ENCODE measurements at places on chromosomes 3 and 15. TPM values are rescaled to one million over a fixed set of nuclear protein-coding genes. Genes with fewer than 3 reads are reported as not detected.

Gene GP9
- total RNA-seq = not detected

Gene RTP4
- 12.9 TPM for total RNA-seq

Gene PRSS50
- total RNA-seq = not detected

Gene OR5K2
- not detected for total RNA-seq

Data from T-helper 2 cell treated with Interferon-gamma antibody and Interleukin-4, amounts not matched to agents 100 ng/mL and 5 ng/mL, for 36 hours (primary cell).